Endothelial cell of umbilical vein (primary cell): ENCODE measurements at places on chromosomes 4 and X. TPM values are rescaled to one million over a fixed set of nuclear protein-coding genes. Genes with fewer than 3 reads are reported as not detected.

- peaks cover 2% of the 10 kb centered on the region for H3K4me1 ChIP-seq
- DNase-seq, result no peak
- H3K27ac ChIP-seq, result no peak overlapping the region
- H3K4me3 ChIP-seq, result no peak overlapping the region
- H3K27me3 ChIP-seq, result peaks cover 4% of the 10 kb centered on the region
Observed at GRCh38 chrX:38820751-38821150, 19.5 kb downstream of the MID1IP1 start.

DNA sequence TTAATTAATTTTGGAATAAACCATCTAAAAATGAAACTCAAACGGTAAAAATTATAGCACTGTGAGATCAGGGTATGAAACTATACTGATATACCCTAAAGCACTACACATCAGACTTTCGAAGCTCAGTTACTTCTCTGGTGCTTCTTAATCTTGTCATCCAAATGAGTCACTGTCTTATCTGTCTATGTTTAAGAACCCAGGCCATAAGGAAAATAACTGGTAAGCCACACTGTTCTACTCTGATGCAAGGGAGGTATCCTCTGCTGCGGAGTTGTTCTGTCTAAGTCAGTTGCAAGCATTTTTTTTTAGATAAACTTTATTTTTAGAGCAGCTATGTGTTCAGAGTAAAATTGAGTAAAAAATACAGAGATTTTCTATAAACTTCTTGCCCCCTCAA, 830.8 kb upstream of the POU3F4 start:
- H3K36me3 ChIP-seq, result no peaks in the 10 kb centered on the region
- no peak for DNase-seq
- H3K27me3 ChIP-seq, result no peaks in the 10 kb centered on the region

DNA sequence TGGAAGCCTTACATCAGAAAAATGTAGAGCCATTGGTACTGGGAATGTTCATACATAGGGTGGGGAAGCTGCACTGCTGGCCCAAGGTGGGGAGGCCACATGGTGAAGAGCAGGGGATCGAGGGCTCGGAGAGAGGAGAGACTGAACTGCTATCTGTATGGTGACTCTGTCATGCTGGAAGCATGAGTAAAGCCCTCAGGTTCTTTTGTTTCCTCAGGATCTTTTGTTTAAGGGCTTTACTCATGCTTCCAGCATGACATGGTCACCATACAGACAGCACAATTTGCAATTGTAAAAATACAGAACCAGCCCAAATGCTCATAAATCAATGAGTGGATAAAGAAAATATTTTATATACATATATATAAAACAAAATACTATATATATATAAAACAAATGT, 78.4 kb downstream of the KLF8 start:
- H3K27me3 ChIP-seq, result no peaks in the 10 kb centered on the region
- H3K4me3 ChIP-seq, result no peak overlapping the region
- H3K27ac ChIP-seq, result no peak overlapping the region
- no peaks in the 10 kb centered on the region for H3K4me1 ChIP-seq
- DNase-seq, result no peak

The GLRA3 gene
- polyA plus RNA-seq, result not detected in 2 replicates

DNA sequence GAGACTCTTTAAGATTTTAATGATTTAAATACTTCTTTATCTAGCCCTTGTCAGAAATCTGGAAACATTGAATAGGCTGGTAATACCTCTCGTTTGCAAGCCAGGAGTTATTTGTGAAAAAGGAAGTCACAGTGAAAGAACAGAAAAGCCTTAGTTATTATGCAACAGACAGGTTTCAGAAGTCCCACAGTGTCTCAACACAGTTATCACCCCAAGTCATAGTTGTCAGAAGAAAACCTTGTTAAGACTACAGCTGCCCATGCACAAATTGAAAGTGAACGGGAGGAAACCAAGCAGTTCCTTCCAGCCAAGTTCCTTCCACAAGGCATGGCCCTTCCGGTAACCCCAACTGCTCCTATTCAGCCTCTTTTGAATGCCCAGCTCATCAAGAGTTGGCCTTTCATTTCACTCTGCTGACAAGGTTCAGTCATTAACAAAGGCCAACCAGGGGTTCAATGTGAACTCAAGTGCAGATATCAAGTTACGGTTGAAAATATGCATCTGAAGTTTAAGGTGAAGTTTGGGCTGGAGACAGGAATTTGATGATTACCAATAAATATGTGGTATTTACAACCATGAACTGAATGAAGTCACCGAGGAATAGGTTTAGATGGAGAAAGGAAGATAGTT, 15.6 kb downstream of the ALPK1 start:
- H3K27me3 ChIP-seq, result no peaks in the 10 kb centered on the region
- DNase-seq, result no peak
- no peak overlapping the region for H3K27ac ChIP-seq
- H3K4me3 ChIP-seq, result no peak overlapping the region
- H3K4me1 ChIP-seq, result no peaks in the 10 kb centered on the region

DNA sequence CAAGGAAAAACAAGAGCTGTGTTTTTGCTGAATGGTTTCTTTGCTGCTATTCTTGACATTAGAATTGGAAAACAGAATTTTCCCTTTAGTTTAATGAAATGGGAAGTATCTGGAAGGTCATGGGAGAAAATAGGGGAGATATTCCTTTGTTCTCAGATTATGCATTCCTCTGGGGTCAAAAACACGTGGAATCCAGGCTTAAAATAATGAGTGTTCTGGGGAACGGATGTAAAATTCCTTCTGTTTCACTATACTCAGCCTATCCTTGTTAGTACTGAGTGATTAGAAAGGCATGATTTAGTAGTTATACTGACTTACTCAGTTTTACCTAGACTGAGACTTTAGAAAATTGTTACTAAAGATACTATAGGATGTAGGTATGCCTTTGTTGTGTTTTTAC, 107.3 kb downstream of the ARHGAP10 start:
- H3K27me3 ChIP-seq, result no peaks in the 10 kb centered on the region
- no peak overlapping the region for H3K4me3 ChIP-seq
- no peak for DNase-seq
- H3K36me3 ChIP-seq, result no peaks in the 10 kb centered on the region
- H3K4me1 ChIP-seq, result peaks cover 11% of the 10 kb centered on the region
- H3K27ac ChIP-seq, result no peak overlapping the region

DNA sequence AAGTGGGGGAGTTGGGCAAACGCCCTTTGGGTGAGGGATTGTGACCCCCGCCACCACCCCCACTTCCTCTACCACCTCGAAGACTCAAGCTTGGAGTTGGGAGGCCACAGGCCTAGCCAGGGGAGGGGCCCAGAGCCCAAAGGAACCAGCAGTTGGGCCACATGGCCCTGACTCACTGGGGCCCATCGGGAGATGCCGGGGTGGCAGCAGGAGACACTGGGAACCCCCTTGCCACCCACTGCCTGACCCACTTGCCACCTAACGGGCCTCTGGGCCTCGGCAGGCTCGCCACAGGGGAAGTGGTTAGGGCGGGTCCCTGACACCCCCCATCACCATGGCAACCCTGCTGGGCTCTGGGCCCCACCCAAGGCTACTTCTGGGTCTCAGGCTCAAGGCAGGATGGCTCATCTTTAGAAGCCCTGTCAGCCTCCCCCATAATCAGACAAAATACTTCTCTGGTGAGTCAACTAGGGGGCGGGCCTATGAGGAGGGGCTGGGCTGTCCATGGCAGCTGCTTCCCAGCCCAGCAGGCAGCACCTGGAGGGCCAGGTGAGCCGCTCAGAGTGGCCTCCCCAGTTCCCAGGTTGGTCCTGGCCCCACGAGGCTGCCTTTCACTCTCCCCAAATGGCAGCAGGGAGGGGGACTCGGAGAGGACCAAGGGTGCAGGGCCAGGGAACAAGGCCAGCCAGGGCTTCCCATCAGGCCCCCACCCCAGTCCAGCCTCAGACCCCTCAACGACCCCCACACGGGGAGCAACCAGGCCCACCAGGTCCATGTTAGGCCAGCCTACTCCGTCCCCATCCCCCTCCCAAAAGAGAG, 5.6 kb downstream of the FLNA start:
- peak; percentile 74 for DNase-seq
- H3K4me1 ChIP-seq, result peaks cover 25% of the 10 kb centered on the region
- peak overlapping the region; percentile 2 for H3K4me3 ChIP-seq
- H3K36me3 ChIP-seq, result peaks cover 14% of the 10 kb centered on the region

The HPF1 gene
- polyA plus RNA-seq, result 7.7 and 16.1 TPM in 2 replicates

DNA sequence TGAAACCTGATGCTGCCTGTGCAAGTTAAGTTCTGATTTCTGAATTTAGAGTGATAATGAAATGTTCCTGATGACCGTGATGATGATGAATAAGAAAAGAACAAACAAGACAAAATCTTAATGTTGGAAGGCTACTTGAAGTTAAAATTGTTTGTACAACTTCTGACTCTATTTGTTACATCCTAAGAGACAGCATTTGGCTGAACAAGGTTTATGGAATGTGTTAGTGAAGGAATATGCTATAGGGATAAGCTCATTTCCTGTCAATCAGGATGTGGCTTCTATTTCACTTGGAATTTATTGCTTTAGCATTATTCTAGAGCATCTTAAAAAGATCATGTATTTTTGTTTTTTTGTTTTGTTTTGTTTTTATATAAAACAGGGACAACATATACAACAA, 267.5 kb downstream of the FAT4 start:
- H3K36me3 ChIP-seq, result no peaks in the 10 kb centered on the region
- H3K27me3 ChIP-seq, result no peaks in the 10 kb centered on the region
- H3K4me3 ChIP-seq, result no peak overlapping the region
- peaks cover 11% of the 10 kb centered on the region for H3K4me1 ChIP-seq
